Tibial nerve (tissue), 4 donors: ENCODE measurements at places on chromosomes 12 and 14. TPM values are rescaled to one million over a fixed set of nuclear protein-coding genes. Genes with fewer than 3 reads are reported as not detected.

SYT10 gene
- total RNA-seq = 5.0 TPM

ARHGAP9 gene
- total RNA-seq = 5.2 TPM

KRAS gene
- total RNA-seq = 36.3 TPM

AQP2 gene
- not detected for total RNA-seq

HCAR2 gene
- total RNA-seq = 3.3 TPM

TEAD4 gene
- 20.1 TPM for total RNA-seq

DNA sequence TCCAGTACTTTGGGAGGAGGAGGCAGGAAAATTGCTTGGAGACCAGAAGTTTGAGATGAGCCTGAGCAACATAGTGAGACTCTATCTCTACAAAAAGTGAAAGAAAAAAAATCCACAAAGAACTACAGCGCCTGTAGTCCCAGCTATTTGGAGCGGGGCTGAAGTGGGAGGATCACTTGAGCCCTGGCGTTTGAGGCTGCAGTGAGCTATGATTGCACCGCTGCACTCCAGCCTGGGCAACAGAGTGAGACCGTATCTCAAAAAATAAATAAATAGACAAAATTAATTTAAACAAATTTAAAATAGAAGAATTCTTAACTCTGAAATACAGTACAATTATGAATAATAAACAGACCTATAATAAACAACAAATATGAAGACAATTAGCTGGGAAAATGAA is 40.9 kb downstream of the ATL1 start:
- no peak for DNase-seq

DNA sequence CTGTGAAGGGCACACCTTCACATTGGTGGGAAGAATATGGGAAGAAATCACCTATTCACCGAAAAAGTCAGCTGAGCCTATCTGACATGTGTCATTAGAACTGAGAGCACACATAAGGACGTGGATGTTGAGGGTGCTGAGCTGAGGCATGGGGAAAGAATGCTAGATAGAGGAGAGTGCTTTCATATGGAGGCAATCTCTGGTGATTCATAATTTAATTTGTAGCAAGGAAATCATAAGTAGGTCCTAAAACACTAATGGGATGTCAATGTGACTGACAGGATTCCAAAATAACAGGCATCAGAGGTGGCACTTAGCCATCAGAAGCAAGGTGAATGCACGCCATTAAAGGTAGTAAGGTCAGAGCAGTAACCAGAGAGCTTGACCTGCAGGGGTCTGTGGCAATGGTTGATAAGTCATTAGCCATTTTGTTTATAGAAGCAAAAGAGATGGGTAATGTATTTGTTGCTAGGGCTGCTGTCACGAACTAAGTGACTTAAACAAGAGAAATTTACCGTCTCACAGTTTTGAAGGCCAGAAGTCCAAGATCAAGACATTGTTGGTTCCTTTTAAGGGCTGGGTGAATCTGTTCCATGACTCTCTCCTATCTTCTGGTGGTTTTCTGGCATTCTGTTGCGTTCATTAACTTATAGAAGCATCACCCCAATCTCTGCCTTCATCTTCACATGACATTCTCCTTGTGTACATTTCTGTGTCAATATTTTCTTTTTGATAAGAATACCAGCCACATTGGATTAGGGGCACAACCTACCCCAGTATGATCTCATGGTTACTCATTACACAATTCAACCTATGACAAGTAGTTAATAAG is 69.3 kb downstream of the ANKS1B start:
- DNase-seq = no peak

GRCh38 chr12:40286583-40286982 is 61.8 kb downstream of the LRRK2 start:
- DNase-seq = no peak

- no peak for DNase-seq
Observed at GRCh38 chr14:24851837-24852236, 198.1 kb downstream of the STXBP6 start.

GRCh38 chr14:61475316-61475715 is 153.9 kb downstream of the PRKCH start:
- no peak for DNase-seq

GRCh38 chr12:23952071-23952470 is 2.6 kb upstream of the SOX5 start:
- no peak for DNase-seq

DNA sequence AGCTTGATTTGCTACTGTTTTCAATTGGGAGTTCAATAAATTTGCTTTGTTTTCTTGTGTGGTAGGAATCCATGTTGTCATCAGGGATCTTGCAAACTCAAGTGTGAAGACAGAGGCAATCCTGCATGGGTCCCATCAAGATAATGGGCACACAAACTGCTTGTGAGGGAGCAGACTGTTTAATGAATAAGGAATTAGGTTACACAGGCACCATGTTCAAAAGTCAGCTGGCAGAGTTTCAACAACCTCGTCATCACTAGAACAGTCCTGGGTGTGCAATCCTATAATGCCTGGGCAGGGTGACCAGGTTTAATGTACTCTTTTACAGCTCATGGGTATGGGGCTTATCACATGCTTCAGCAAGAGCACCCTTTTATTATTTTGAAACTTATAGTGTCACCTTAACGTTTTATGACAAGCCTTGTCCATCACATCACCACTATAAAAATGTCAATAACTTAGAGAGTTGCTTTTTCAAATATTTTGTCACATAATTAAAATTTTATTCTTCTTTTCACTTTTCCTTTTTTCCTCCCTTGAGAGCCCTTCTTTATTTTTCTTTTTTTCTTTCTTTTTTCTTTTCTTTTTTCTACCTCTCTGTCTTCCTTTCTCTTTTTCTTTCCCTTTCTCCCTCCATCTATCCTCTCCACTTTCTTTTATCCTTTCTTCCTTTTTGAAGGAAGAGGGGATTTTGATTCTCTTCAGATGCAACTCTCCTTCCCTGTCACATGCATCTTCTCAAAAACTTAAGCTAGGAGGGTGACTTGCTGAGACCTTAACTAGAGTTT is 252.2 kb upstream of the ATP2B1 start:
- no peak for DNase-seq

- no peak for DNase-seq
Observed at GRCh38 chr12:123807670-123808069, 45.6 kb downstream of the DNAH10 start.

DNA sequence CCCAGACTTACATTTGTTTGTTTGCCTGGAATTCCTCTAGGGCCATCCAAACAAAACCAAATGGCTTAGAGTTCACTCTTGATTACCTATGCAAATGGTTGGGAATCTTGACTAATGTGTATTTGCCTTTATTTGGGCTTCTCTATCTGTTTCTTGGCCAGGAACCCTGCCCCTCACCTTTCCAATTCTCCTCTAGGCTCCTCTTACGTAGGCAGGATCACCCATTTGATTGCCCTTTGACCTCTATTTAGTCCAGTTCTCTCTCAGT is 123.0 kb upstream of the DYRK2 start:
- no peak for DNase-seq

GRCh38 chr14:62952226-62952625 is 93.0 kb downstream of the KCNH5 start:
- DNase-seq = no peak

DNA sequence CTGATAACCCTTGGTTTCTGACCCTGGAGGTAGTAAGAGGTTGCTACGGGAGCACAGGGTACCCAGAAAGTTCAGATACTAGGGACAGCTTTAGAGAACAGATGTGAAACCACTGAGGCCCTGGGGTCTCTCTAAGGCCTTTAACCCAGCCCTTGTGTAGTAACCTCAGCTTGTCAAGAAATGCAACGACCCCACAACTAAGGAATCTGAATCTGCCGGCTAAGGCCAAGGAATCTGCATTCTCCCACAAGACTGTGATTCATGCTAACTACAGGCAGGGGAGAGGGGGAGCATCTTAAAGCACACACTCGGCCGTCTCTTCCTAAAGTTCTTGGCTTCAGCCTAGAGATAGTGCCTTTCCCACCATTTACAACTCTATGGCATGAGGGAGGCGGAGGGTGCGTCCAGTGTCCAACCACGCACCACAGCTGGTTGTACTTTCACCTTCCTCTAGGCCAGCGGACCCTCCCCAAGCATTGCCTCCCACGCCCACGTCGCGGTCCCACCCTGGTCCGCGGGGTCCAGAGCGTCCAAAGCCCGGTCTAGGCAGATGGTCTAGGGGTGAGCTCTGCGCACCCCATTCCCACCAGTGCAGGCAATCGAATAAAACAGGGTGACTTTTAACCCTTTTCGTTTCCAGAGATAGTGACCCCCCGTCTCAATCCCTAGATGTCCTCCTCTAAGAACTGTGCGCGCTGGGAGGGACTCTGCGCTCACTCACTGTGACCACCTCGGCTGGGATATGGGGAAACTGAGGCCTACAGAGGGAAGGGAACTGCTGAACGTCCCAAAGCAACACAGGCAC is 735 bp upstream of the VASH1 start:
- DNase-seq = no peak

DNA sequence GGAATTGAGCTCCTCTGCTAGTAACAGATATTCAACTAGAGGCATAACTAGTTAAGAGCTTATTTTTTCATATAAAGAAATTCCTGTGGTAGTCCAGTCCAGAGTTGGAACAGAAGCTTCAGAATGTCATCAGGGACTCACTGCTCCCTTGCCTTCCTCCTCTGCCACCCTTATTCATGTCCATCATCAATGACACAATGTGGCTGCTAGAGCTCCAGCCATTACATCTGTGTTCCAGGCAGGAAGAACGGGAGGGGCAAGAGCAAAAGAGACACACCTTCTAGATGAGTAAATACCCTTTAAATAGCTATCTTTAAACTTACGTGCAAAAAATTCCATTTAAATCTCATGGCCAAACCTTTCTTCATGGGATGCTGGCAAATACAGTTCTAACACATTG is 47.3 kb upstream of the HMGA2 start:
- no peak for DNase-seq

- no peak for DNase-seq
Observed at GRCh38 chr14:55910601-55911243, 207.5 kb upstream of the PELI2 start.

DNA sequence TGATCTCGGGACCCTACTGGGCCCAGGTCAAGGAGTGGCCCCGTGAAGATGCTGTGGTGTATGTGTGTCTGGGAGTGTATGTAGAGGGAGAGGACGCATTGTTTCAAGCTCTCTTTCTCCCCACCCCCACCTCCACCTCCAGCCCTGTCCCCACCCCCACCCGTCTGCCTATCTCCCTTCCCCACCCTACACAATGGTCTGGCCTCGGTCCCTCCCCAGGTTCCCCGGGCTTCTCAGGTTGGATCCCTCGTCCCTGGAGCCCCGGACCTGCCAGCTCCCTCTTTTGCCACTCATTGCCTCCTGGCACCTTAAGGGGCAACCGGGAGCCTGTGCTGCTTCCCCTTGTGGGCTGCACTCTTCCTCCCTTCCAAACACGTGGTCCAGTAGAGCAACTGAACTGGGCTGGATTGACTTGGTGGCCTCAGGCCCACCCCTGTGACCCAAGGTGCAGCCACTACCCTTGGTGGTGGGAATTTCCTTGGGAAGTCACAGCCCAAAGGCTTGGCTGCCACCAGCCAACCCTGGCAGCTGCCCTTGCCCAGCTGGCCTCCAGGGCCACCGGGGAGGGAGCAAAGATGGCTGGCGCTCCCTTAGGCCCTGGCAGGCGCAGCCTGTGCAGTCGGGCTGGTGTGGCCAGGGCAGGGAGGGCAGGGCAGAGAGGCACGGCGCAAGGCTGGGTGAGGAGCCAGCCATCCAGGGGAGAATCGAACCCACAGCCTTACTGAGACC is 628 bp downstream of the VRTN start:
- no peak for DNase-seq

DNA sequence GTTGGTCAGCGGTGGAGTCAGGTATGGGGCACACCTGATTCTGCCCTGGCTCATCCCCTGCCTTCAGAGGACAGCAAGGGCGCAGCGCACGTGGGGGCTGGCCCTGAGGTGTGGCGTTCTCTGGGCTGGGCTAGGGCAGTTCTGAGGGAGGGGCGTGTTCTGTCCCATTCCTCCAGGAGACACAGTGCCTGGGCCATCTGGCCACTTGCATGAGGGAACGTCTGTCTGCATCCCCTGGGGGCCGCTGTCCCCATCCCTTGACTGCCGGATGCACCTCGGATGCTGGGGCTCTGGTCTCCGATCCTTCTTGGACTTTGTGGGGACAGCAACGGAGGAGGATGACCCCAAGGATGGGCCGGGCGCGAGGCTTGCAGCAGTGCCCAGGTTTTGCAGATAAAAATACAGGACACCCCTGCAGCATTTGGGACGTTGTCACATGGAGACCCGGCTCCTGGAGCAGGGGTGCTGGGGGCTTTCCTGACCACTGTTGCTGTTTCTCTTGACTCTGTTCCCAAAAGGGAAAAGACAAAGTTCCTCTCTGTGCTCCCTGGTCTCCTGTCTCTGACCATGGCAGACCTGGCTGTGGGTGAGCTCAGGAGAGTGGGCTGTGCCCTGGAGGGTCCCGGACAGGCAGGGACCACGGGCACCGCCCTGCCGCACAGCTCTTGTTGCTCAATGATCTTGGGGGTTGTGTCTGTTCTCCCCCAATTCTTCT is 6.9 kb downstream of the MTA1 start:
- DNase-seq = no peak

DNA sequence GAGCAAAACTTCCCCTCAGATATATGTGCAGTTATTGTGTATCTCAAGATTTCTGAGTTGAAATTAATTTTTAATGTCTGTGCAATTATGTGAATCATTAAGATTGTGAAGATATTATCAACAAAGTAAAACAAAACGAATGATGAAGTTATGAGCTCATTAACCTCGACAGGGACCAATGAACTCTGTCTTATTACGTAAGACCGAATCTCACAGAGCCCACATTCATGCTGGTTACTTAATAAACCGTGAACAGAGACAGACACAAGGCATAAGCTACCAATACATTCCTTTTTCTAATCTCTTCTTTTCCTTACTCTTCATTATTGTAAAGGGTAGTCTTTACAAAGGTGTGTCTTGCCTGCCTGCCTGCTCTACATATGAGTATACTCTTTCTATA is 568.7 kb downstream of the RPS29 start:
- DNase-seq = no peak

- DNase-seq = no peak
Observed at GRCh38 chr14:88333036-88333435, 10.0 kb upstream of the KCNK10 start.

DNA sequence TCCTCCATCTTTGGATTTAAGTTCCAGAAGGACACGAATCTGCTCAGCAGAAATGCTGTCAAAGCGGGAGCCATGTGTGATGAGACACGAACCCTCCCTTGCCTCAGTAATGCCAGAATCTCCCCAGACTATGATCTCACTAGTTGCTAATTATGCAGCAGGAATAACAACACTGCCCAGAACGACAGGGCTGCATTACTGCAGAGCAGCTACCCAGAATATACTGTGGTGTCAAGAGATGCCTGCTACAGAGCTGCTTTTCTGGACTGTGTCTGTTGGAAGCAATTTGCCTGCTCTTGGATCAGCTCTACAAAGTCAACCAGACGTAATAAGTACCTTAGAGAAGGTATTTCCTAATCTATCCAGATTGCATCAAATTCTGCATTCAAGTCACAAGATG is 5.5 kb downstream of the CSRNP2 start:
- no peak for DNase-seq

DNA sequence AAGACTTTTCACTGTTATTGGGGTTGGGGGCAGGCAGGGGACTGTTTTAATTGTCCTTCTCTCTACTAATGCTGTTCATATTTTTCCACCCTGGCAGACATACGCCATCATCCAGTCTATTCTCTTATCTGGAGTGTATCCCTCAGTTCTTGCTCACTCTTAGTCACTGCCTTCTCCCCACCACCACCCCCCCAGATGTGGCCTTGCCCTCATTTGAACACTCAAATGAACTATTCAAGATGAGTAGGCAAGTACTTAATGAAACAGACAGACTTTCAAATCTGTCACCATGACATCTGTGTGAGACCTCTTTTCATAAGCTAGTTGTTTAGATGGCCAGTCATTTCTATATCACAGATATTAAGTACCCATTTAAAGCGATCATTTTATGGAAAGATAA is 10.1 kb downstream of the NUDT4 start:
- DNase-seq = no peak

- DNase-seq = no peak
Observed at GRCh38 chr14:97277711-97278110, 480.5 kb downstream of the VRK1 start.
